GM06990 (cell line): ENCODE measurements at places on chromosomes 1 and 21.

- no peak for DNase-seq
Observed at GRCh38 chr1:56054959-56055358, 524.4 kb downstream of the PLPP3 start.

DNA sequence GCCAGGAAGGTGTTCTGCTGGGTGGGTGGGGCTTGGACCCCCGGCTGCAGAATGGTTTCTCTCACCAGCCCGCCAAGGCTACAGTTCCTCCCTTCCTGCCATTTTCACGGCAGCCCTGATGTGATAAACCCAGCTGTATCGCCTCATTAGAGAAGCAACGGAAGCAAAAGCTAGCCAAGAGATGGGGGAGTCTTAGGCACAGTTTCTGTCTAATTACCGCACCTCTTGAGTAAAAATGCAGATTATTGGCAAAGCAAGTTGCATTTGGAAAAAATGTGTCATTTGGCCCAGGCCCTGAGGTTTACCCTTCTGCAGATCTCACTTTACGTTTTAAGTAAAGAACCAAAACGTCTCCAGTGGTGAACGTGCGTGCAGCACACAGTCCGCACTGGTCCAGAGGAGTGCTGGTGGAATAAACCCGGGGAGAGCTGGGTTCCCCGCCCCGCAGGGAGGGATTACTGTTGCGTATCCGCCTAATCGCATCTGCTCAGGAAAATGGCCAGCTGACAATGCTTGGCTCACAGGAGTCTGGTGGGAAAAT is 109.9 kb downstream of the GALNT2 start:
- DNase-seq, result no peak

GRCh38 chr1:115118086-115118485 is 28.8 kb upstream of the TSPAN2 start:
- DNase-seq, result no peak

DNA sequence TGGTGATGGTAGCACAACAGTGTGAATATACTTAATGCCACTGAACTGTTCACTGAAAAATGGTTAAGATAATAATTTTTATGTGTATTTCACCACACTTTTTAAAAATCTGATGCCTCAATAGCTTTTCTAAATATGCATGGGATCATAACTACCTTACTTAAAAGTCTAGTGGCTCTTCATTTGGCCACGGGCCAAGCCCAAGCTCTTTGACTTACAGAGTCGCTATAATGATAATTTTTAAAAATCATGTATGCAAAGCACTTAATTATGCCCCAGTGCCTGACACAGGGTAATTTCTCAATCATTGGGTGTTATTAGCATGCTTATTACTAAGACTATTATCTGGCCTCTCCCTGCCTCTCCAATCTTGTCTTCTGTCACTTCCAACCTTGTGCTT is 7.6 kb upstream of the CNN3 start:
- DNase-seq, result no peak

- DNase-seq, result no peak
Observed at GRCh38 chr1:52482326-52483004, 70.4 kb downstream of the TUT4 start.

DNA sequence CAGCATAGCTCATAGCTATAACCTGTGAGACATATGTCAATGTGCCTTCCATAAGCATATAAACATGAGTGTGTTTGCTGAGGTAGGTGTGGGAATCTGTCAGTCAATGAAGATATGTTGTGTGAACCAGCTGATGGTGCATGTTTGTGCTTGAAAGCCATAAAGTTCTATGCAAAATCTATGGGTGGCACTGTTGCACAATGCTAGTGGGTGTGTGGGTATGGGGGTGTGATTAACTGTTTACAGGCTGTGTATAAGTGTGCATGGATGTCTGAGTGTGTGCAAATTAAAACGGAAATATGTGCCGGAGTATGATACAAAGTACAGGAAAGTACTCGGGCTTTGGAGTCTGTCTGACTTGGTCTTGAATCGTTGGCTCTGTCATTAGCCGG is 1.0 kb upstream of the ATP2B4 start:
- DNase-seq, result no peak

- no peak for DNase-seq
Observed at GRCh38 chr1:11885916-11886315, 27.2 kb upstream of the NPPB start.

DNA sequence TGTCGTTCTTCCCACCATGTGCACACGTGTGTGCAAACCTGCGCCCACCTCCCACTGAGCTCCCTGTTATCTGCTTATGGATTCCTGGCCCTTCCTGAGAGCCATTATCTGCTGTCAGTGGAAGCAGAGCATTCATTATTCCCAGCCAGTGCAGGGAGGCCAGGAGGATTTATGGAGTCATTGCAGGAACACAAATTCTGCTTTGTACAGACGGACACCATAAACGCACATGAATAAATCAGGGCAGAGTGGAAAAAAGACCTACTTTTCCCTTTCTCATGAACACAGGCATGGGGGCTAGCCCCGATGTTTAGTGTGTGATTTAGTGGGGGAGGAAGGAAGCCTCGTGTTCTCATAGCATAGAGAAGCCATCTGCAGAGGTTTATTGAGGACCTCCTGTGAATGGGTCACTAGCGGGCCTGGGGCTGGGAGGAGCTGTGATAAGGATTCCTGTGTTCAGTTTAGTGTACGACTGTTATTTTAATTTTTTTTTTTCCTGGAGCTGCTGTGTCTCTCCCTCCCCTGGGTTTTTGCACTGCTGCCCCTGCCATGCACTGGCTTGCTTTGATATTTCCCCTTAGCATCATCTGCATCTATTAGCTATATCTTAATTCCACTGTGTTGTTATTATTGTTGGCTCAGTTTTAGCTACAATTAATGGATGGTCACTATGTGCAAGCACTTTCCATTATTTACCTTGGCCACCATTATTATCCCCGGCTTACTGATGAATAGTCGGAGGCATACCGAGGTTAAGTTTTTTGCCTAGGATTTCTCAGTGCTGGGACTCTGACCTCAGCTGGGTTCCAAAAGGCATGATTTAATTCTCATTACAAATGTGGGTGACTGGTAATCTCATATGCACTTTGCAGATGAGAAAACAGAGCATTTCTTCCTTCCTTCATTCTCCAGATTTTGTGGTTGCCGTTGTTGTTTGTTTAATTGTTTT is 33.0 kb downstream of the HUNK start:
- DNase-seq, result no peak

DNA sequence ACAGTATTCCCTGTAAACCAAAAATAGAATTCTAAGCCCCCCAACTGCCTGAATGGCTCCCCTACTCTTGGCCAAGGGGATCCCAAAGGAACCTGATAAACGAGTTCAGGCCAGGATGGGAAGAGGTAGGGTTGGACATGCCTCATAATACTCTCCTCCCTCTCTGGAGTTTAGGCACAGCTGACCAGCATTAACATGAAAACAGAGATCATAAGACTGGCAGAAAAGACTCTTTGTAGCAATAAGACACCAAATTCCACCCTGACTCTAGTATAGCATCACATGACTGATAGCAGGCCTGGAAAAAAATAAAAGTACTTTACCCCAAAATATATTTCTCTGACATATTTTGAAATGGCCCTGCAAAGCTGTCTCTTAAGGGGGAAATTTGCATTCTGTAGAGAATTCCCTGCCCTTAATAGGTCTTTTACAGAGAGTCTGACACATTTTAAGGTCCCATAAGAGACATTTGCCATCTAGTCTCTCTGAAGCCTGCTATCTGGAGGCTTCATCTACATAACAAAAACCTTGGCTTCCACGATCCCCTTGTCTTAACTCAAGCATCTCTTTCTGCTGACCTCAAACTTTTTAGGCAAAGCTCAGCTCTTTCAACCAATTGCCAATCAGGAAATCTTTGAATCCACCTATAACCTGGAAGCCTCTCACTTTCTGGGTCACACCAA is 55.9 kb downstream of the SIK1 start:
- no peak for DNase-seq

- no peak for DNase-seq
Observed at GRCh38 chr1:86499987-86500593, 31.4 kb downstream of the CLCA1 start.

- DNase-seq, result no peak
Observed at GRCh38 chr1:98989556-98989907, 15.1 kb downstream of the PLPPR5 start.

DNA sequence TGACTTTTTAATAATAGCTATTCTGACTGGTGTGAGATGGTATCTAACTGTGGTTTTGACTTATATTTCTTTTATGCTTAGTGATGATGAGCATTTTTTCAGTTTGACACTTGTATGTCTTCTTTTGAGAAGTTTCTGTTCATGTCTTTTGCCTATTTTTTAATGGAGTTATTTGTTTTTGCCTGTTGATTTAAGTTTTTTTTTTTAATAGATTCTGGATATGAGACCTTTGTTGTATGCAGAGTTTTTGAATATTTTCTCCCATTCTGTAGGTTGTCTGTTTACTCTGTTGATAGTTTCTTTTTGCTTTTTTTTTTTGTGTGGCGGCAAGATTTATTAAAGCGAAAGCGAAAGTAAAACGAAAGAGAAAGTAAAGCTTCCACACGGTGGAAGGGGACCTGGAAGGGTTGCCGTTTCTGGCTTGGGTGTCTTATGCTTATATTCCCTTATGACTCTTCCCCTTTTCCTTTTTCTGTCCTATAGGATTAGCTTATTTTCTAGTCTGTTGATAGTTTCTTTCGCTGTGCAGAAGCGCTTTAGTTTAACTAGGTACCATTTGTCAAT is 67.6 kb downstream of the TBX19 start:
- DNase-seq, result peak; percentile 8

GRCh38 chr1:158563853-158564252 is 6.5 kb downstream of the OR6P1 start:
- DNase-seq, result no peak

- DNase-seq, result no peak
Observed at GRCh38 chr21:42525029-42525581, 11.5 kb downstream of the SLC37A1 start.

- no peak for DNase-seq
Observed at GRCh38 chr1:232132572-232132971, 497.4 kb downstream of the SIPA1L2 start.

DNA sequence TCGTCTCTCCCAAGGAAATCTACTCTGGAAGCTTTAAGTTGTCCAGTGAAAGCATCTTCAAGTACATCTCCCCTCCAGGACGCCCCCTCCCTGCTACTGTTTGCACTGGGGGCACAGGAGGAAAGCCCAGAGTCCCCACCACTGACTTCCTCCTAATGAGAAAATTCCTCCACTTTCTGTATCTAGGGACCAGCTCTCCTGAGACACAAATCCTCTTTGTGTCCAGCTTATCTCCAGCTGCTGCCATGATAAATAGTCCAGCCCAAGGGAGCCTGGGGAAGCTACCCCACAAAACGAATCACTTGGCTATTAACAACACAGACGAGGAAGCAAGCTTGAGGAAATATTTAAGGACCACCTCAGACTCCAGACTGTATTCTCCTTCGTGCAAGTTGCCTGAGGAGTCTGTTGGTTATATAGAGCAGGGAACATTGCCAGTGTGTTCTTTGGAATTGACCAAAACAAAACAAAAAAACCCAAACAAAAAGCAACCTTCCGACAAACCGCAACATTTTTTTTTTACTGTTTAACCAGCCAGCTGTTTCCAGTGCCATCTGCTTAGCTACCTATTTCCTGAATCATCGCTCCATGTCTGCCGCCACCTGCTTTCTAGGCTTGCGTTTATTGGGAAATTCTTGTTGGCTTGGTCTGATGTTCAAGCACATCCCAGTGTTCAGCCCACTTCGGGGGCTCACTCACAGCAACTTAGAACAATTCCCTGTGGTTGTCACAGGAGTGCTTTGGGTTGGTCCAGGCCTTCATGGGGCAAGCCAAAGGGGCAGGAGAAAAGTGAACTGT is 7.7 kb downstream of the C1orf226 start:
- DNase-seq, result no peak

DNA sequence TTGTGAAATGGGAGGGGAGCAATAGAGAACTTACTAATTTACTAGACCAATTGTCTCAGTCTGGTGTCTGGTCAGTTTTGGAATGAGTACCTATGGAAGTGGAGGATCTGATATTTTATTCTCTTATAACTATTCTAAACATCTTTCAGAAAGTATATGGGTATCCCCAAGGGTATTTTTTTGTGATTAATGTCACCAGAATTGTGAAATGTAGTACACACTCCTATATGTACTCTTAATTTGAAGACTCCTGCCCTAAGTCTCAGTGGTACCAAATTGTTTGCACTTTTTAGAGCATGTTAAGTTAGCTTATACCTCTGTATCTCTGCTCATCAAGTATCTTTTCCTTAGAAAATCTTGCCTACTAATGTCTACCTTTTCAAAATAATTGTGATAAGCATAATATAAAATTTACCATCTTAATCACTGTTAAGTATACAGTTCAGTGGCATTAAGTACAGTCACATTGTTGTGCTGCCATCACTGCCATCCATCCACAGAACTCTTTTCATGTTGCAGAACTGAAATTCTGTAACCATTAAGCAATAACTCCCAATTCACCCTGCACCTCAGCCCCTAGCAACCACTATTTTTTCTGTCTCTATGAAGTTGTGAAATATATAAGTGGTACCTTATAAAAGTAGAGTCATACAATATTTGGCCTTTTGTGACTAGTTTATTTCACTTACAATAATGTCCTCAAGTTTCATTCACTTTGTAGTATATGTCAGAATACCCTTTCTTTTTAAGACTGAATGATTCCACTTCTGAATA is 40.5 kb downstream of the SLC30A7 start:
- no peak for DNase-seq

GRCh38 chr1:58017641-58018040 is 528.9 kb downstream of the OMA1 start:
- DNase-seq, result no peak

DNA sequence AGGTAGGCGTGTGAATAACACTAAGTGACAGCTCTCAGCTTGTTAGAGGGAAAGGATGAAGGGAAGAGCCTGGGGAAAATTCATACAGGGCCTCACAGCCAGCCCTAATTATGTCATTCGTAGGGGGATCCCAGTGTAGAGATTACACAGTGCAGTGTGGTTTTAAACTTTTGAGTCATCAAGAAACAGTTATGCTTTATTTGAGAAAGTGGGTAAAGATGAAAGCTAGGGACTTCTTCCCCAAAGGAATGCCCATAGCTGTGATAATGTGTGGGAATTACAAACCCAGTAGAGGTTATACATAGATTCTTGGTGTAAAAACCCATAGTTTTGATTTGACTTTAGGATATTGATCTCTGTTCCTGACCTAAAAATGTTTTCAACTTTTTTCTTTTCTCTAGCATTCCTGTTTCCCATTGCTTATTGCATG is 1.9 kb downstream of the TTF2 start:
- no peak for DNase-seq

DNA sequence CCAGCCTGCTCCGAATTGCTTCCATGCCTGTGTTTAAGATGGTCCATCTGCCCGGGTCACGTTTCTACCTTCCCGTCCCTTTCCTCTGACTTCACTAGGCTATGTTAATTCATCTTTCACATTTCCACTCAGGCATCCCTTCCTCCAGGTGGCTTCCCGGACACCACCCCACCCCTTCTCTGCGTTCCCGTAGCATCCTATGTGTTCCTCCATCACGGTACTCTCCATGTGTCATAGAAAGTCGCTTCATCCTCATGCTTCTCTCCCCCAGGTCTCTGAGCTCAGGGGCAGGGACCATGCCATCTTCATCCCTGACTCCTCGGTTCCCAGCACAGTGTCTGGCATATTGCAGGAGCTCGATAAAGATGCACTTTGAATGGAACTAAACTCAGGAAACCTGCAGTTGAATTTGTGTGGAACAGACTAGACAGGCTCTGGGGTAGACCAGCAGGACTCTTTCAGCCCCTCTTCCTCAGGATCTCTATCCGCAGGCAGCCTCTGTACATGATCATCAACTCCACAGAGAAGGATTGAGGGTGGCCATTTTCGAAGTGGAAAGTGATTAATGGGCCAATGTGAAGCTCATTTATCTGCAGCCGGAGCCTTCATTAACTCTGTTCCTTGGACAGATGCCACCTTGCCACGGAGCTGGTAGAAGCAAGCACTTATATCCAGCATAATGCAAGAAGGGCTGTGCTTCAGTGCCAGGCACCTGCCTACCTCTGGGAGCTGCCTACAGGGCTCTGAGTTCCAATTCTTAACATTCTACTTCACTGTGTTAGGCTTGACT is 9.1 kb downstream of the C1orf226 start:
- no peak for DNase-seq
